T follicular helper cell (primary cell): ENCODE measurements at places on chromosomes 12 and 14.

- no peak for DNase-seq
These were observed 195.1 kb upstream of the SLC38A2 start for GRCh38 chr12:46567667-46568066.

DNA sequence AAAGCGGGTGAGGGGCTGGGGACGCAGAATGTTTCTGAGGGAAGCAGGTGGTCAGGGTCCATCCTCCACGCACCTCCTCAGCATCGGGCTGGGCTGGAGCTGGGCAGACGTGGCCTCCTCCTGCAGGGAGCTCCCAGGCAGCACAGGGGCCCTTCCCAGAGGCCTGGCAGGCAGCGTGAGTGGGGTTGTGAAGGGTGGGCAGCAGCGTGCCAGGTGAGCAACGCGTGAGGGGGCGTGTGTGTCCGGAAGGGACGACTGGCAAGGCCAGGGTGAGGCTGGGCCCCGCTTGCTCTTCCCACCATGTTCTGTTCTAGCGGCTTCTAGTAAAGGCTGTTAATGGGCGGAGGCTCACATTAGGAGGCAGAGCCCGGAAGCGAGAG is 17.1 kb downstream of the ANKRD9 start:
- DNase-seq: no peak

- peak; percentile 62 for DNase-seq
These were observed 25.6 kb downstream of the RNASE10 start for GRCh38 chr14:20530771-20531571.

DNA sequence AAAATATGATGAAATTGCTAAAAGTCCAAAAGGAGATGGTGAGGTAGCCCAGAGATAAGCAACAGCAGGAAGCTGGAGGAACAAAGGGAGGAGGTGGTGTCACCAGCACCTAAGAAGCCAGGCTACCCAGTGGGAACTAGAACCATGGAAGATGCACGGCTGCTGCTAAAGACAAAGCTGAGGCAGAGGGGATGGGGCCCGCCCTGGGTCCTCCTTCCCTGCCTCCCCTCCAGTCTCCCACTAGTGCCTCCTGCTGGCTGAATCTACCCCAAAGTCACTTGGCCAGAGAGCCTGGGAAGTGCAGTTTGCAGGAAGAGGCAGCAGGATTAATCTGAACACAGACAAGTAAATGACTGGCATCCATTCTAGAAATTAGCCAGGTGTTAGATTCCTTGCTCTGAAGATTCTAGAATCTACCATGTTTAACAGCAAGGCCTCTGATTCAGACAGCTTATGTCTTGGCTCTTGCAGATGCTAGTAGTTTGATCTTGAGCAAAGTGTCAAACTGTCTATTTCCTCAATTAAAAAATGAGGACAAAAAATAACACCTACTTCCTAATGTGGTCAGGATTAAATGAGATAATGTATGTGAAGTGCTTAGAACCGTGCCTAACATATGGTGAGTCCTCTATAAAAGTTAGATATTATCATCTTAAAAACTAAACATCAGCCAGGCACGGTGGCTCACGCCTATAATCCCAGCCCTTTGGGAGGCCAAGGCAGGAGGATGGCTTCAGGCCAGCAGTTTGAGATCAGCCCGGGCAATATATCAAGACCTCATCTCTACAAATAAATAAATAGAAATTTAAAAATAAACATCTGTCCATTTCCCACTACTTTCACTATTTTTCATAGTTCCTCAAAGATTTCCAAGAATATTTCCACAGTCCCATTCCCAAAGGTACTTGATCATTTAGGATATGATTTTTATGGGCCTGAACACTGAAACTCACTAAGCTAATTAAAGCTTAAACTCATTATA is 5.8 kb upstream of the LRP10 start:
- DNase-seq: no peak

DNA sequence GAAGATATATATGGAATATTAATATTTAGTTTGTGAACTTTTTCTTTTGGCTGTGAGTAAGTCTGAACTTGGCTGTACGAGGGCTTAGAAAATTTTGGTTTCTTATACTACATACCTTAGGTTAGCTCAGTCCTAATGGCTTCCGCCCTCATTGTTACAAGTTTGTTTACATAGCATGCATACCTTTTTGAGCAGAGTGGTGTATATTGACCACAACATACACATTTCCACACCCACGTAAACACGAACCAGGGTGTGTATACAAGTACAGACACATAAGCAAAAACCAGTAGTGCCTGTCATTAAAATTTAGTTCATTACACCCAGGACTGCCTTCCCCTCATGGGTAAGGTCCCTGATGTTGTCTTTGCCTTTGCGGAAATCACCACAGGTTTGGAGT is 230.2 kb upstream of the RGS6 start:
- no peak for DNase-seq

- no peak for DNase-seq
These were observed 106.8 kb downstream of the PELI2 start for GRCh38 chr14:56224691-56225681.

DNA sequence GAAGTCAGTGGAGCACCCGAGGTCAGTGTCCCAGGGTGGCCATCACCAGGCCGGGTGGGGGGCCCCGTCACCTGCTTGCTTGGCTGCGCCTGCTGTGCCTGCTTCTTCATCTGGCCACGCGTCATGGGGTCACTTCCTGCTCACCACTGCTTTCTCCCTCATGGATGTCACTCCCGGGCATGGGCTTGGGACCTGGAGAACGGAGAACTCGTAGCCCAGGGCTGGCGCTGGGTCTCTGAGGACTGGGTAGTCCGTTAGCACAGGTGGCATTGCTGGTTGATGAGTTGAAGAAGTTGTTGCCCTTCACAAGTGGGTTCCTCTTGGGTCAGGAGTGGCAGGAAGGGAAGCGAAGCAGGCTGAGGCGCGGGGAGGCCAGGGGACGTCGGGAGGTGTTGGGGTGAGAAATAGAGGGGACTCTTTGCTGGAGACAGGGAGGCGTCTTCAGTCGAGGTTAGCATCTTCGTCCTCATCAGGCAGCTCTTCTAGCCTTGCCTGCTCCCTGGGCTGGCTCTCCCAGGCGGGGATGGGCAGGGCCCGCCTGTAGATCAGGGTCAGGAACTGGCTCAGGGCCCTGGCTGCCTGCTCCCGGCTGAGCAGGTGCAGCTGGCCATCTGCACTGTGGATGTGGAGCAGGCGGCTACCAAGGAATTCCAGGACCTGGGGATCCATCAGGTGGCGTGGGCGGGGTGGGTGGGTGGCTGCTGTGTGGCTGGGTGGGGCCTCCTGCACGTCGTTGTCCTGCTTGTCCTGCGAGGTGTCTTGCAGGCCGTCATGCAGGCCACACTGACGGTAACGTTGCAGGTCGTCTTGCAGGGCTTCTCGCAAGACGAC is 23.0 kb downstream of the RTL1 start:
- no peak for DNase-seq

DNA sequence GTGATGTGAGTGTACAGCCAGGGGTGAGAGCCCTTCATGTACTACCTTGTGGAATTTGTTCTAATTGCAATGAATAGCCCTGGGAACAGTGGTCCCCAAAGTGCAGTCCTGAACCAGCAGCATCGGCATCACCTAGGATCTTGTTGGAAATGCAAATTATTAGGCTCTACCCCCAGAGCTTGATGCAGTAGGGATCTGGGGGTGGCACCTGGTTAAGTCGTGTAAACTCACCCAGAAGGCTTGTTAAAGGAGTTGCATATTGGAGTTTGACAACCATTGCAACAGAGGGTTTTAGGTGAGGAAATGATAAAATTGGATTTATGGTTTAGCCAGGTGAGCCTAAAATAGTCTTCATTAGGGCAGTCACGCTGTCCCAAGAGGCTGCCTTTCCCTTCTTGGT is 73.2 kb downstream of the PLEKHG3 start:
- no peak for DNase-seq

DNA sequence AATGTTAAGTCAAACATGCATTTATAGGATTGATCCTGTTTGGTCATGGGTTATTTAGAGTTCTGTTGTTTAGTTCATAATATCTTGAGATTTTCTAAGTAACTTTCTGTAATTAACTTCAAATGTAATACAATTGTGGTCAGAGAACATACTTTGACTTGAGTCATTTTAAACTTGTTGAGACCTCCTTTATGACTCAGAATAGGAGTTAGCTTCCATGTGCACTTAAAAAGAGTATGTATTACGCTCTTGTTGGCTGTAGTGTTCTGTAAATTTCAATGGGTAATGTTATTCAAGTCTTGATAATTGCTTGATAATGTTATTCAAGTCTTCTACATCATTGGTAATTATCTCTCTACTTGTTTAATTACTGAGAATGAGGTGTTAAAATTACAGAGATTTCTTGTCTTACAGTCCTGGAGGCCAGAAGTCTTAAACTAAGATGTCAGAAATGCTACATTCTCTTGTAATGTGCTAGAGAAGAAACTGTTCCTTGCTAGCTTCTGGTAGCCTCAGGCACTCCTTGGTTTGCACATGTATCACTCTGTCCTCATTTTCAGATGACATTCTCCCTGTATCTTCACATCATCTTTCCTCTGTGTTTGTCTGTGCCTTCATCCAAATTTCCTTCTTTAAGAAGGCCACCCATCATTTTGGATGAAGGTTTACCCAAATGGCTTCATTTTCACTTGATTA is 197.3 kb downstream of the TMTC3 start:
- no peak for DNase-seq

DNA sequence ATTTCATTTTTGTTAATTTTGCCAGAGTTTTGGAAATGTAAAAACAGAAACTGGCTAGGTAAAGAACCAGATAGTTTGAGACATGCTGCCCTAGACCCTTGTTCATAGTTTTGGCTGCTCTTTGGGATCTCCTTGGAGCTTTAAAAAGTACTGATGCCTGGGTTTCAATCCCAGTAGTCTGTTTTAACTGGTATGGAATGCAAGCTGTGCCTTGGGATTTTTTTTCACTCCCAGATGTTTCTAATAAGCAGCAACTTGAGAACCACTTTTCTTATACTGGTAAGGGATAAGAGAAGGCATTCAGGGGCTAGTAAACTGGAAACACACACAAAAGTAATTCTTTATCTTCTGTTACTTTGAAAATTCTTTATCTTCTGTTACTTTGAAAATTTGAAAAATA is 18.8 kb downstream of the SLC35F4 start:
- no peak for DNase-seq

DNA sequence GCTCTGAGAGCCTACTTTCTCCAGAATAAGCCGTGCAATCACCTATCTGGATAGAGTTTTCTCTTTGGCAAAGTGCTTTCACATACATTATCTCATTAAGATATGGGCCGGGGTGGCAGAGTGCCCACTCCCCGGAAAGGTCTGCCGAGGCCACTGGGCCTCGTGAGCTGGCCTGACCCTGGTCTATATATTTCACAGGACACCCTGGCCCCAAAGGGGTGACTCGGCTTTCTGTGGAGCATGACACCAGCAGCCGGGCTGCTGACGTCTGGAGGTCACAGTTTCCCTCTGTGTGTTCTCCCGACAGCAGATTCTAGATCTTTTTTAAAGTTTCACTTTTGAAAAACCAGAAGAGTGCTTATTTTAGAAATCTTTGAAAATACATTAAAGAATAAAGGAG is 27.9 kb upstream of the ATP2A2 start:
- no peak for DNase-seq

DNA sequence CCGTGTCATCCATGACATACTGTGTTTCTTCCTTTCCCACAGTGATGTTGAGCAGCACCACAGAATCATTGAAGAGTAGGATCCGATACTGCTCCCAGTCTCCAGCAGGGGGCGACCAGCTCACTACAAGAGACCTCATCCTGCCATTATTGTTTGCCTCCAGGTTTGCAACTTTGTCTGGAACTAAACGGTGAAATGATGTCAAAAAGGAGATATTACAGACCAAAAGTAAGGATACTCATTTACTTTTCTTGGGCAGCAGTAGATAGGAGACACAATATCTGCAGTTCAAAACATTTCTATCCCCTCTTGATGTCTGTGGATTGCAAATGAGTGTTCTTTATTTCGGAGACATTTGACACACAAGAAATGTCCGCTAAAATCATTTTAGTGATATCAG is 47.2 kb downstream of the PTPRB start:
- peak; percentile 24 for DNase-seq
